ENCODE measurements at places on chromosomes 5 and 9.

DNA sequence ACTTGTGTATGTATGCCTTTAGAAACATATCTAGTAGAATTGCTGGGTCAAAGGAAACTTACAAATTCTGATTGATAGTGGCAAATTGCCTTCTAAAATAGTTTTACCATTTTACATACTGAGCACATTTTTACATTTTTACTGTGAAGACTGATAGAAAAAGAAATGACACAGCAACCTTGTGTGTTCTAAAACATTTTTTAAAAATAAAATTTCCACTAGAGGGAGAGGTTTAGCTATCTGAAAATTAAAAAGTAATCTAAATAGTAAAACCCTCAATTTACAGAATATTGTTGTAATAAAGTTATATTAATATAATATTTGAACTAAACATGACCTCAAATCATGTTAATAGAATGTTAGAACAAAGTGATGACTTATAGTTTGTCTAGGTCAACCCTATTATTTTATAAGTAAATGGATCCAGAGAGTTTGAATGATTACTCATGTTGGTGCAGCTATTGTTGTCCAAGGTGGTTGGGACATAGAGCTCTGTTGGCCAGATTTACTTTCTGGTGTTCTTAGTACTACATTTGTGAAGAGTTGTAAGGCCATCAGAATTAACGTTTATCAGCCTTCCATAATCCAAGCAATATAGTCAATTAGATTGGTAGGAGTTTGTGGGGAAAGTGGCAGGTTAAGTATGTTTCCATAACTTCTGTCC is 17.2 kb downstream of the CENPP start:
- no peak for DNase-seq

DNA sequence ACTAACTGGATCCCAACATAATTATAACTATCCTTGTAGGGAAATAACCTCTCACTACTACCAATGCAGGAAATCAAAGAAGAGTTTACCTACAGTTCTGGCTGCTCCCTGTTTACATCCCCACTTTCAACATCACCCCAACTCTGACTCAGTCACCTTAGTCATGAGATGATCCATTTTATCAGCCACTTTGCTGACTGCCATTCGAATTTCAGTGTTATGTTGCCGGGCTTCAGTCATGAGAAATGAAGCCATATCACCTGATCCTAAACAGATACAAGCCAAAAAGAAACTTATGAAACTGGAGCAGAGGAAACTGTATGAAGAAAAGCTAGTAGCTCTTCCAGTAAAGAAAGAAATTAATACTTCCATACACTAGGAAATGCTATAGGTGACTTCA is 33.7 kb downstream of the SLC31A2 start:
- no peak for DNase-seq

GRCh38 chr9:131737426-131737825 is 2.5 kb downstream of the RAPGEF1 start:
- DNase-seq: no peak

DNA sequence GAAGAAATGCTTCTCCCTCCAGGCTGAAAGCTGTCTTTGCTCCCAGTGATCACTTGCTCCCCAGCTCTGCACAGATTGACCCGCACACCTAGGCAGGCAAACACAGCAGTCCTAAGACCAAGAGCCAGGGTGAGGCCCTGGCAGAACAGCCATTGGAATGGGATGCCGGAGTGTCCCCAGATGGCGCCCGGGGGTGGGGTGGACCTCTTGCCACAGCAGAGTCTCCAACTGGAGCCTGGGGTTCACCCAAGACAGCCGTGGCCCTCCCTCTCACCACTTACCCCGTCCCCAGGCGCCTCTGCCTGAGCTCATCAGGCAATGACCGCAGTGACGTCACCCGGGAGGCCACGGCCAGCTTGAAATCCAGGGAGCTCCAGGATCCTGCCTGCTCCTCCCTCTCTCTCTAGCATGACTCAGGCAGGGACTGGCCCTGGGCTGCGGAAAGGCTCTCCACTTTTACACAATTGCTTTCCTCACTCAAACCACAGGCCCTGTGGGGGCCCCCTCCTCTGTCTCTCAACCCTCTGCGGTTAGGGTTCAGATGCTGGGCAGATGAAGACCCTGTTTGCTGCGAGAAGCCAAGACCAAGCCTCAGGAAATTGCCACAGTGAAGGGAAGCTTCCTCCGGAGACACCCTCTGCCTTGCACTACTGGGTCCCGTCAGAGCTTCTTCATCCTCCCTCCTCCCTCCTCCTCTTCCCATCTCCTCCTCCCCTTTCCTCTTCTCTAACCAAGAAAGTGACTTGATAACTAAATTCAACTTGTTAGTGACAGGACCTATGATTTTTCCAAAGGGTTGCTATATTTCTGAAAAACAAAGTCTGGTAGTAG is 24.3 kb upstream of the PTGES start:
- DNase-seq: peak; percentile 92

DNA sequence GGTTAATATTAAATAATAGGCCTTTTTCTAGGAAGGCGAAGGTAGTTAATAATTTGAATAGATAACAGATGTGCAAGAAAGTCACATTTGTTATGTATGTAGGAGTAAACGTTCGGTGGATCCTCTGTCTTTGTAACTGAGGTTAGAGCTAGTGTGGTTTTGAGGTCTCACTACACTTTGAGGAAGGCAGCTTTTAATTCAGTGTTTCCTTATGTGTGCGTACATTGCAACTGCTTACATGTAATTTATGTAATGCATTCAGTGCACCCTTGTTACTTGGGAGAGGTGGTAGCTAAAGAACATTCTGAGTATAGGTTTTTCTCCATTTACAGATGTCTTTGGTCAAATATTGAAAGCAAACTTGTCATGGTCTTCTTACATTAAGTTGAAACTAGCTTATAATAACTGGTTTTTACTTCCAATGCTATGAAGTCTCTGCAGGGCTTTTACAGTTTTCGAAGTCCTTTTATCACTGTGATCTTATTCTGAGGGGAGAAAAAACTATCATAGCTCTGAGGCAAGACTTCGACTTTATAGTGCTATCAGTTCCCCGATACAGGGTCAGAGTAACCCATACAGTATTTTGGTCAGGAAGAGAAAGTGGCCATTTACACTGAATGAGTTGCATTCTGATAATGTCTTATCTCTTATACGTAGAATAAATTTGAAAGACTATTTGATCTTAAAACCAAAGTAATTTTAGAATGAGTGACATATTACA is 45.7 kb downstream of the TGFBR1 start:
- peak; percentile 19 for DNase-seq

GRCh38 chr5:99320436-99320835 is 391.6 kb upstream of the CHD1 start:
- DNase-seq: no peak

DNA sequence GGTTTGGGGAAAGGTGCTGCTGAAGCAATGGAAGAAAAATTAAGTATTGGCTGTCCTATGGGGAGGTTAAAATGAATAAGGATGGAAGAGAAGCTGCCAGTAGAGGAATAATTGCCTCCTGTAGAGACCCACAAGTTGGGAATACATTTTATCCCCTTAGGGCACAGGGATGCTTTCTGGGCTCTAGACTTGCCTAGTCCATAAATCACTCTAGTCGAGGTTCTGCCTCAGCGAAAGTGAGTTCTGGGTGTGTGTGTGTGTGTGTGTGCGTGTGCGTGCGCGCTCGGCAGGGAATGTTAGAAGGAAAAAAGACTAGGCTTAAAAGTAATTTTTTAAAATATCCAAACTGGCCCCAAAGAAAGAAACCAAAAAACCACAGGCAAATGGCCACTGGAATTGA is 291.6 kb downstream of the DOCK8 start:
- no peak for DNase-seq

GRCh38 chr9:136340356-136341041 is 13.2 kb downstream of the GPSM1 start:
- DNase-seq: no peak

GRCh38 chr9:116913536-116913935 is 226.4 kb downstream of the TRIM32 start:
- DNase-seq: no peak

GRCh38 chr9:4339836-4340560 is 40.1 kb upstream of the GLIS3 start:
- DNase-seq: no peak

- no peak for DNase-seq
Observed at GRCh38 chr5:74418261-74418660, 222.3 kb downstream of the ENC1 start.

GRCh38 chr5:169667896-169668674 is 31.0 kb downstream of the DOCK2 start:
- DNase-seq: no peak

DNA sequence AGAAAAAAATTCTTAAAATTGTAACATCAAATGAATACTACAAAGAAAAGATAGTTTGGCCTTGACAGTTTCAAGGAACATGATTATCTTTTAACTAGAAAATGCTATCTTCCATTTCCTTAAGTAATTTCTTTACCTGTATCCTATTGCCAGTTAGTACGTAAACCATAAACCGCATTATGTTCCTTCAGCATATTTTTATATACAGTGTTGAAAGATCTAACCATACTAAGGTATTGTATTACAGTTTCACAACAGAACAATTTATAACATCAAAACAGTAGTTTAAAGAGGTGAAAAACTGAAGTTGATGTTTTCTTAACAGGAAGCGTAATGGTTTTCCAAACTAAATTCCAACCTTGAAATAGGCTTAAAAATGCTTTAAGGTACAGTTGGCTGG is 45.1 kb downstream of the GLRX start:
- DNase-seq: no peak

DNA sequence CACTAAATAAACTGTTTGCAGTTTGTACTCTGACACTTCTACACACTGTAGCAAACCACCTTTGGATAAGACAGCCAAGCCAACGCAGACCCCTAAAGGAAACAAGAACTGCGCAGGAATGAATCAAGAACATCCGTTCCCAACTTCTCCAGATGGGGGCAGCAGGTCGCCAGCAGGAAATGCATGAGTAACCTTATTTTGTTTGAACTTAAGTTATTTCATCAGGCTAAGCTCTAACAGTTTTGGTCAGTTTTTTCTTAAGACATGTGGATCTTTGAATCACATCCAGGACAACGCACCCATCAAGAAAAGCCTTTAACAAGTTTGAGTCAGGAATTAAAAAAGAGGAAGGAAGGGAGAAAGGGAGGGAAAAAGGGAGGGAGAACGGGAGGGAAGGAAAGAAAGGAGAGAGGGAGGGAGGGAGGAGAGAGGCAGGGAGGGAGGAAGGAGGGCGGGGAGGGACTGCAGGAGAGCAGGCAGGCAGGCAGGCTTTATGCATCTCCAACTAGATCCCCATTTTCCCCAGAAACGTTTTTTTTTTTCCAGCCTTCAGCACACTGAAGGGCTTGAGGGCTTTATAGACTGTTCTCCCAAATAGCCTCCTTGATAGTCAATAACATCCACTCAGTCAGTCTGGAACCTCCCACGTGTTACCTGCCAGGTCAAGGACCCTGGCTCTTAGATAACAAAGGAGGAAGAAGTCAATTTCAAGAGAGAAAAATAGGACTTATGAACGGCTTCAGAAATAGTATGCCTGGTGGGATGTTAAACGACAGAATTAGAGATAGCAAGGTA is 22.2 kb downstream of the BHMT start:
- peak; percentile 58 for DNase-seq

DNA sequence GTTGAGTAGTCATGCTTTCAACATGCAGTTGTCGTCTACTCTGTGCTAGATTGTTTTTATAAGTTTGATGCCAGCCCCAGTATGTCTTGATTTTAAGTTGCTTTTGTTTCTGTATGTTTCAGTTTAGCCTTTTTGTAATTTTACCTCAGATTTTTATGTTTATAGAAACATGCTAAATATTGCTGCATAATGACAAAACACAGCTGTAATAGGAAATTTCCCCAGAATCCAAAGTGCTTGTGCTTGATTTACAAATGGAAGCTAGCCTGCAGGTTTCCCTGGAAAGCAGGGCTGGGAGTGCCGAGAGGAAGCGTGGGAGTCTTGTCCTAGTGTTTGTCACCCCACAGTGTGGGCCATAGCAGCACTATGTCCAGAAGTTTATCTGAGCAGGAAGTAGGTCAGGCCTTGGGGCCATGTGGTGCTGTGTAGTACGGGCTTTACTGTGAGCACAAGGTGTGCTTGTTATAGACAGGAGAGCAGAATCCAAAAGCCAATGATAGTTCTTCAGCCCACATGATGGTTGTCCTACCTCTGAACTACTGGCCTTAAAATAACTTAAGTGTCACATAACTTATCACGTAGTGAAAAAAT is 100.0 kb upstream of the NREP start:
- no peak for DNase-seq

- DNase-seq: no peak
Observed at GRCh38 chr9:8924562-8924961, 1125.0 kb upstream of the DMAC1 start.

DNA sequence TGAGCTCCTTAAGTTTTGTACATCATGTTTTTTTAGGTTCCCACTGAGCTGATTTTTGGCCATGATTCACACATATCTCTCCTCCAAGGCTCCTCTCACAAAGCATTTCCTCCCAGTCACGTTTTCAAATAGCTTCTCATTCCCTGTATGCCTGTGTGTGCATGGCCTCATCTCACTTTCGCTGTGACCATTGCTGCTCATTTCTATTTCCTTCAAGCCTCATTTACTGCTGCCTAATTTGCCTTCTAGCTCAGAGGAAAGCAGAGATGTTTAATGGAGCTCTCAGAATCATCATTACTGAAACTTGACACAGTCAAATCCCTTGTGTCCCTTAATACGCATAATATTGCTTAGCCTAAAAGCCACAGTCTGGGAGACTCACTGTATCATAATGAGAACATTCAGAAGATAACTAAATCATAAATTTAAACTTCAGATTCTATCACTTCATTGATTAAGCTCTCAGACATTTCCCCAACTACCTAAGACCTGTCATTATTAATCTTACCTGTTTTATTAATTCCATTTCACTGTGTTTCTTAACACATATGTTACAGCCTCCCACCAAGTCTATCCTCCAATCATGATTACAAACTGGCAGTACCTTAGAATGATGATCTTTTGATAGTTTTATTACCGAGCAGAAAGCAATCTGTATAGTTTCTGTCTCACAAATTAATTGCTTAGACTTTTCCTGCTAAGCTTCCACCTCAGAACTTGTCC is 278.3 kb upstream of the PTGER4 start:
- DNase-seq: no peak

- no peak for DNase-seq
Observed at GRCh38 chr9:78962156-78962555, 609.6 kb upstream of the TLE4 start.

DNA sequence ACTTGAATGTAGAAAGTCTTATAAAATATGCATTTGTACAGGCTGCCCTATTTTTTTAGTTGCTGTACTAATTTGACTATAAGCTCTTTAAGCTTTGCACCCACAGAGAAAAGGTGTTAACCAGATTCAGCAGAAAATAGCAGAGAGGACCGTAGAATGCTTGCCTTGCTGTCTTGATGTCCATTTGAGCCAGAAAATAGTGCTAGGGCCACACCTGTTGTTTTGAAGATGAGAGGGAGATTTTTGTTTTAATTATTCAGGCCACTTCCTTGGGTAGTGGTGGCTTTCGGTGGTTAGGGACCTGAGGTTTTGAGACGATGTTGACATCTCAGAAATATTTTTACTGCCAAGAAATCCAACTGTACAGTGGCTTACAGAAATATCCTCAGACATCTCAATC is 196.0 kb downstream of the SPATA31D1 start:
- DNase-seq: no peak

- no peak for DNase-seq
Observed at GRCh38 chr5:147410496-147411358, 99.1 kb downstream of the DPYSL3 start.

GRCh38 chr9:137432687-137433348 is 8.3 kb downstream of the ENTPD8 start:
- no peak for DNase-seq

GRCh38 chr5:34608859-34609648 is 47.1 kb upstream of the RAI14 start:
- no peak for DNase-seq
